Astrocyte of the hippocampus (primary cell): ENCODE measurements at places on chromosomes 5 and 9.
A peak's percentile ranks its signal among the peaks of the same experiment; 100 is the strongest.

DNA sequence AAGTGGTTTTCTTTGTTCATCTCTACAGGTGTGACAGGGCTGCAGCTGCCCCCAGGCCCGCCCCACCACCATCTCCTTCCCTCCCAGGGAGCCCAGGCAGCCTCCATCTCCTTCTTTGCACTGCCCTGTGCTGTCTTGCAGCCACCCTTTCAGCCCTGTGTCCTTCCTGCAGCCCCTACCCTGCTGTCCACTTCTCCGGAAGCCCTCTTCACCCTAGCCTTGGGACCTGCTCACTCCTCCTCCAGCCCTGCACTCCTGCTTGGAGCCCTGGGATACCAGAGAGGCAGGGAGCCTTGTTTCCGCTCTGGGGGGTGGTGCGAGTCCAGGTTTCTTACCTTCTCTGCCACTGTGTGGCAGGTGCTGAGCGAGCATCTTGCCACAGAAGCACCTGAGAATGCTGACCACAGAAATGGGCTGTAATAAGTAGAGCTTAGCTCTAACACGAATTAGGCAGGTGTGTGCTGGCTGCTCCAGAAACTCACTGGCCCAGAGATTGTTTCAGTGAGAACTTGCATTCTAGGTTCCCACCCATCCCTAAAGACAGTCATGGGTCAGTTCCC, 51.3 kb upstream of the GADD45G start:
- DNase-seq, result no peak

GRCh38 chr9:108184941-108185340, 670.8 kb downstream of the ACTL7B start:
- DNase-seq, result peak; percentile 80

GRCh38 chr5:150323092-150323491, 20.4 kb upstream of the ARSI start:
- DNase-seq, result no peak

GRCh38 chr5:106661866-106662265, 1008.9 kb downstream of the EFNA5 start:
- no peak for DNase-seq

- DNase-seq, result peak; percentile 93
Measured at GRCh38 chr9:92600462-92601261, 64.9 kb upstream of the ECM2 start.

DNA sequence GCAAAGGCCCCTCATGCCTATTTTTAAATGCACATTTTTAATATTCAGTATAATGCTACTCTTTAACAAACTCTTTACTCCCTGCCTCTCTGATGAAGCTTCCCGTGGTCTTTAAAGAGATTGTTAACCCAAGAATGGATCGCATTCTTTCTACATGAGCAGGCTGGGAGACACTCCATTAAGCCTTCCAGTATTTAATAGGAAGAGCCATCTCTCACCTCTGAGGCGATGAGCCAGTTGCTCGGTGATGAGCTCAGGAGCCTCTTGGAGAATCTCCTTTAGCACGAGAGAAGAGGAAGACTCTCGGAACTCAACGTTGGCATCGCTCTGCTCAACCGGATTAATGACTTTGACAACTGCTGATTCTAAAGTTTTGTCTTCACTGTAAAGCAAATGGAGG, 59.6 kb downstream of the PRUNE2 start:
- DNase-seq, result no peak

DNA sequence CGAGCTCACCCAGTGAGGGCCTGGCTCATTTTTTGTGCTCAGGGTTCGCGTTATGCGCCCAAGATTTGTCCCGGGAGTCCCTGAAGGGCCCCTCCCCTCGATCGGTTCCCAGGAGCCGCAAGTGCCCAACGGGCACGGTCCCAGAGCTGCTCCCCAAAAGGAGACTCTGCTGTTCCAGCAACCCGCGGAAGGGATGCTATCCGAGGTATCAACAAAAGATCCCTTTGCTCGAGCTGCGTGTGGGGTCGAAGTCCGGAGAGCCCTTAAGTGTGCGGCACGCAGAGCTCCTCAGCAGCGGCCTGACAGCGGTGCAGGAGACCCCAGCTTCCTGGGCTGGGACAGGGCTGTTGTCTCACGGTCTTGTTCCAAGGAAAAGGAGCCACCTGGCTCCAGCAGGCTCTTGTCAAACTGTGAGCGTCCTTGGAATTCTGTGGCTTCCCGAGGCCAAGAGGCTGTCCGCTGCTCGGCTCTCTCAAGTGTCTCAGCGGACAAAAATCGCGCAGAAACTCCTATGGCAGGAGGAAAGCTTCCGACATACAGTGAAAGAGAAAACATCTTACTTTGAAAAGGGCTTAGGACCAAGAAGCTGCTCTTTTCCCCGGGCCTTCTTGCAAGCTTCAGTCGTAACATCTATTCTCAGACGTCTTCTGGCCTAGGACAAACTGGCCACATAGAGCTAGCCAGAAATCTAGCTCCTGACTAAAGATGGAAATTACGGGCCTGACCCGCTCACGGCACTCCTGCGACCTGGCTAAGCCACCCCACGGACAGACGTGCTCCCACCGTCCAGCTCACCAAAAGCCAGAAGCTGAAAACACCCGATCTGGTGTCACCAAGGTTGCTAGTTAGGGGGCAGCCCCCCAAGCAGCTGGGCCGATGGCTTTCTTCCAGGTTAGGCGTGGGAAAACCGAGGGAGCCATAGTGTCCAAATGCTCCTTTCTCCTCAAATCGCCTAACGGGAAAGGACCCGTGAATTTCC, 2.6 kb upstream of the FOXB2 start:
- DNase-seq, result peak; percentile 28

- no peak for DNase-seq
Measured at GRCh38 chr5:19301271-19301670, 686.7 kb downstream of the CDH18 start.

DNA sequence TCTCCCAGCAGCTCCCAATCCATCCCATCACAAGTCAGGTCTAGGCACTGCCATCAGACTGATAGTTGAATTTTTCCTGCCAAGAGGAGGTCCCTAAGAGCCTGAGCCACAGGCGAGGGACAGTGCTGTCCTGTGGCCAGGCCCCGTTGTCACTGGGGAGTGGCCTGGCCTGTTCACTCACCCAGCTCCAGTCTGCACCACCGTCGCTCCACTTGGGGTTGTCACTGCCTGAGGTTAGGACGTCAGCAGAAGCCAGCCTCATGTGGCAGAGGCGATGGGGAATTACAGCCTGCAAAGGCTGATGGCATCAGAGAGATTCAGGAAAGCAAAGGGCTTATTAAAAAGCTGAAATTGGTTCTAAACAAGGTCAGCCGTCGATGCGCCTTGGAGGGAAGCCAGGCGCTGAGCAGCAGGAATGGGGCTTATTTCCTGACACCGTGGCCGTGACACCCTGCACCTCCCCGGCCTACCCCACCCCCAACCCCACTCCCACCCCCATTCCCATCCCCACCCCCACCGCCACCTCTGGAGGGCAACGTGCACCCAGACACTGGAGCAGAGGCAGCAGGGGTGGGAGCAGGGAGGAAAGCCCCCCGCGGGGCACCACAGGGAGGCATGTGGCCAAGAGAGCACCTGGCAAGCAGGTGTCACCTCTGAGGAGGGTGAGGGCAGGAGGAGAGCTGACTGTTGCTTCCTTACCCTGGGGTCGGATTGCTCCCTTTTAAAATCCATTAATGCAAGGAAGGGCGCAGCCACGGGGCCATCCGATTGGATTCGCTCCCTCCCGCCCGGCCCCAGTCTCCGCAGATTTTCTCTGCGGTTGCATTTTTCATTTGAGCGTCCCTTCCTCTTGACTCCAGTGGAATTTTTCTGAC, 3.1 kb upstream of the DBH start:
- DNase-seq, result no peak

DNA sequence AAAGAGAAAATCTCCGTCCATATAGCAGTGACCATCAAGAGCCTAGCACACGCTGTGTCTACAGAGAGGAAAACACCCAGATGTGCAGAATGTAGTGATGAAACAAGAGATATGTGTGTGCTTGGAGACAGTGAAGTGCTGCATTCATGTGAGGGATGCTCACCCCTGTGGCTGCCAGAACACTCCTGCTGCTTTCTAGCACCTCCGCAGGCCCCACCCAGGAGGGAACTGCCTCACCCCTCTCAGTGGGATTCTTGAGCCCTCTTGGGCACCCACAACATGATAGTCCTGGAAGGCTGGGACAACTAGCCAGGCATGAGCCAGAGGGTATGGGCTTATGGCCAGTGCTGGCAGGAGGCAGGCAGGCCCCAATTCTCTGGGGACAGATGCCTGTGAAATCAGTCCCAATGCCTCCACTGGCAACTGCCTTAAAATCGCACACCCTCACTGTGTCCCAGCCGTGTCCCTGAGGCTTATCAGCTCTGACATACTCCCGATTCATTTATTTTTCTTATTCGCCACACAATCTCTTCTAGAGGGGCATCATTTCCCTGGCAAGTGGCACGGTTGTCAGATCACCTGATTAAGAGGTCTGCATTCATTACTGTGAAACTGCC, 73.2 kb upstream of the FSTL4 start:
- DNase-seq, result no peak

DNA sequence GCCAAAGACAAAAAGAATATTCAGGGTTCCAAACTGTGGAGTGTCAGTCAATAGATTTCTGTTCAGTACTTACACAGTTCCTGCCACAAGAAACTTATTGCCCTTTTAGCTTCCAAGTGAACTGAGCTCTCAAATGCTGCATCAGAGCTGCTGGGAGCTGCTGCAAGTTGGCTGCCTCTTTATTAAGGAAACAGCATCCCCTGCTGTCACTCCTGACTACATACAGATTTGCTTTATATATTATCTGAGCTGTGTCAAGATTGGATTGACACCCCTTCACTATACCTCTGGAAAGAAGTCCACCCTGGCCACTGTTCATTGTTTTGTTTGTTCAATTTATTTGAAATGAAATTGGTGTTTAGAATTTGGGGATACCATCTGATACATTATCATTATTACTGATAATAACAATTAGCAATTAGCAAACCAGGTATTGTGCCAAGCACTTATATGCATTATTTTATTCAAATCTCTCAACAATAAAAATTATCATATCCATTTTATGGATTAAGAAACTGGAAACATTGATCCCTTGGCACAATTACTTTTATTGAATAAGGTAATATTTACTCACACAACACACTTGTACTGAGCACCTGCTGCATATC, 16.4 kb upstream of the C5orf58 start:
- peak; percentile 72 for DNase-seq

DNA sequence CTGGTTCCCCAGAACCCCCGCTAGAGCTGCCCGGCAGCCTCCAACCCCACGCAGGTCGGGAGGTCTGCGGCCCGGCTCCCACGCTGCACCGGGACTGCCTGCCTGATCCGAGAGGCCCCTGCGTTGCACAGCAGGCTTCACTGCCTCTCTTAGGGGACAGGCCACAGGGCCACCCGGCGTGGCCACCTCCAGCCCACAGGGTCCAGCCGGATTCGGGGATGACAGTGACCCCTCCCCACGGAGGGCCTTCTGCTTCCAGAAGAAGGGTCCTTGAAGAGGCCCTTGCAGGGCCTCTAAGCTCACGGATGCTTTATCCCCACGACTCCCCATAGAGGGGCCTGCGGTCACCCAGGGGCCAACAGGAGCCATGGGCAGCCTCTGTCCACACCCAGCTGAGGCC, 66.1 kb upstream of the PPP1R26 start:
- no peak for DNase-seq

GRCh38 chr5:163463063-163463435, 2.6 kb downstream of the HMMR start:
- no peak for DNase-seq

DNA sequence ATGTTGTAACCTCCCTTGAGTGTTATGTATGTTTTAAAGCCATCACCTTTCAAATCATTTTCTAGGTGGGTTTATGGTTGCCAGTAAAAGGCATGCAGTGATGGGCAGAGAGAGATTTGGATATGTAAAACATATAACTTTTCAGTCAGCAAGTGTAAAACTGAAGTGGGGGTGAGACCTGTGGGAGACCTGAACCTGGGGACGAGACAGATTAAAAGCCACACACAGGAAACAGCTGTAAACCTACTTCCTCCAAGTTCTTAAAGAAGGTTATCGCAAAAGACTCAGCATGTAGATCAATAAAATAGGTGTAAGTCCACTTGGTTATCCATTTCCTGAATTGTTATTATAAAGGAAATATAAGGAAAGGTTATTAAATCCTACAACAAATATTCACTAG, 76.6 kb downstream of the YIPF5 start:
- no peak for DNase-seq

DNA sequence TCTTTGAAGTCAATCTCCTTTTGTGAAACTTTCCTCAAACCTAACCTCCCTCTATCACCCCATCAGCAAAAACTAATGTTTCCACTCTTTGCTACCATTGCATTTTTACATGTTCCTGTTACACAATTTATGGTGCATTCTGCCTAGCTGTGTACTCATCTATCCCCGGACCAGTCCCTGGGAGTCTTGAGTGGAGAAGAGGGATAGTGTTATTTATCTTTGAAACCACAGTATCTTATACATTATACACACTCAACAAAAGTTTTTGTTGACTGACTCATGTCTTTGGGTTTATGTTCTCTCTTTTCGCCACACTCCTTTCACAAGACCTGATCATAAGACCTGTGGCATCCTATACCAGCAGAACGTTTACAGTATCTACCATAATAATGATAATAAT, 26.4 kb downstream of the TNFAIP8 start:
- no peak for DNase-seq

- DNase-seq, result peak; percentile 37
Measured at GRCh38 chr9:109013679-109014607, 644 bp upstream of the CTNNAL1 start.

GRCh38 chr5:135212361-135213026, 178.5 kb upstream of the PITX1 start:
- DNase-seq, result no peak

DNA sequence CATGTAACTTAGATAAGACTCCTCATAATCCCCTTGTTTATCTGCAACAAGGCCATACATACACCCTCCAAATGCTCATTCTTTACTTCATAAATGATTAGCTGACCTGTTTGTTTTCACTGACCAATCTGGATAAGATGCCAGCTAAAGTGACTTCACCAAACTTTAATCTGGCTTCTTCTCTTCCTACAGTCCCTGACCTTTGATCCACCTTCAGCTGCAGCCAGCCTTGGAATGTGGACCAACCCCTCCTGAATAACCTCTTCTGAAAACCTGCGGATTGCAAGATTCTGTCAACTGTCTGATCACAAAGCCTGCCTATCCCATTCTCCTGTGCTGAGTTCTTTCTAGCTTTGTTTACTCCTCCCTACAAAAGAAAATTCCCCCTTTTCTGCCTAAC, 476.8 kb downstream of the LRRC70 start:
- DNase-seq, result no peak

GRCh38 chr9:119601632-119602031, 232.4 kb upstream of the BRINP1 start:
- no peak for DNase-seq

DNA sequence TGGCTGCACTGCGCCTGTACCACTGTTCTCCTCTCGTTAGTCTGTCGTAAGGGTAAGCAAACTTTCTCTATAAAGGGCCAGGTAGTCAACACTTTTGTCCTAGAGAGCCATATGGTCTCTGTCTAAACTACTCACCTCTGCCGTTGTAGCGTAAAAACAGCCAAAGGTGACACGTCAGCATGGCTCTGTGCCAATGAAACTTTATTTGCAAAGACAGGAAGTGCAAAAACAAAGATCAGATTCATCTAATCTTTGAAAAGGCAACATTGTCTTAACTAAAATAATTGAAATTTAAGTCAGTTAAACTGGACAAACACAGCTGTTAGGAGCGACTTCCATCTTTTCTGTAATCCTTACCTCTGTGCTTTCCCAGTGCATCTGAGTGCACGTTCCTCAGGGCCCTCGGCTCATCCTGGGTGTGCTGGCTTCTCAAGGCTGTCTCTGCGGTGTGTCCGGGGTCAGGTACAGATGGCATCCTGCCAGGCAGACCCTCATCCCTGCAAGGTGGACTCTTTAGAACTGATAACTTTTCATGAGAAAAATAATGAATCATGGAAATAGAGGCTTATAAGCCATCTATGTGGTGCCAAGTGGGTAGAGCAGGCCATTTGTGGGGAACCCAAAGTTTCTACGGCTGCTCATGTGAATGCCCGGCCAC, 35.2 kb upstream of the IRX4 start:
- no peak for DNase-seq
